ENCODE measurements at places on chromosomes 1 and 21.

DNA sequence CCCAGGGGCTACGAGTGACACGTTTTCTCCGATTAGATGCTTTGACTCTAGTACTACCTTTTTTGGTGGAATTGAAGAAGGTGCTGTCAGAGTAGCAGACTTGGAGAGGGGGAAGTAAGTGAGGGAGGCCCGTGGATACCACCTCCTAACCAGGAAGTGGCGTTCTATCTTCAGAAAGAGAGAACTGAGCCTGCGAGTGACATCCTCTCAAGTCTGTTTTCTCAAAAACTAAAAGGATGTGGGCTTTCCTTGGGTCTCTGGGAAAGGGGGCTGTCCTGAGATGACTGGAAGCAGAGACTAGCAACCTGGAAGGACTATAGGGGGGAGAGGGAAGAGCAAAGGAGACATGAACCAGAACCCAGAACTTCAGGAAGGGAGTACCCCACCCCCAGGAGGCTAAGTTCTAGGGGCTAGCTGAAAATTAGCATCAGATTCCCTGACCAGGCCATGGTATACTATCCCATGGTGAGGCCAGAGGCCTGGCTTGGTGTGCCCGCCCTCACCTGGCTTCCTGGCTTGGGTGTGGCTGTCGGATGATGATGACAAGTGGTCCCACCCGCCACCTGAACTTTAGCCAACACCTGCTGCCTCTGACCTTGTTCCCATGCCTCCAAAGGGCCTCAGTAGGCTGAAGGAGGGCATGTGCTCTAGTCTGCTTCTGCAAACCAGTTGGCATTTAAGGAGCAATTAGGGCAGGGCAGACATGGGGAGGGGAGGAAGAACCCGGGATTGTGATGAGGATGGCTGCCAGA, 49.1 kb downstream of the ATP2B4 start:
- no peak for DNase-seq

DNA sequence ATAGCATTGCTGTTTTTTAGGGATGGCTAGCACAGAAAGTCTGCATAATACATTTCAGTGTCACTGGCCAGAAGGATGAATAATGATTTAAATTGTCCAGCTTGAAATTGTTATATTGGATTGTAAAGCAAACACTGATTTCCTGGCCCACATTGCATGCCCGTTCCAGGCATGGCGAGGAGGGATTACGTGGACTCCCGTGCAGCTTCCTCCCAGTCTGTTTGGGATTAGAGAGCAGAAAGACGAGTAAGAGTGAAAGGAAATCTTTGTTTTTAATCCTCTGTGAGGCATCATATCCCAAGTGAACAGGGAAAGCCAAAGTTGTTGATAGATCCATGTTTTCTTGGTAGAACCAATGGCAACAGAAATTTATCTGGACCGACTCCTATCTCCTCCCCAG, 8.4 kb downstream of the TRIM58 start:
- no peak for DNase-seq

DNA sequence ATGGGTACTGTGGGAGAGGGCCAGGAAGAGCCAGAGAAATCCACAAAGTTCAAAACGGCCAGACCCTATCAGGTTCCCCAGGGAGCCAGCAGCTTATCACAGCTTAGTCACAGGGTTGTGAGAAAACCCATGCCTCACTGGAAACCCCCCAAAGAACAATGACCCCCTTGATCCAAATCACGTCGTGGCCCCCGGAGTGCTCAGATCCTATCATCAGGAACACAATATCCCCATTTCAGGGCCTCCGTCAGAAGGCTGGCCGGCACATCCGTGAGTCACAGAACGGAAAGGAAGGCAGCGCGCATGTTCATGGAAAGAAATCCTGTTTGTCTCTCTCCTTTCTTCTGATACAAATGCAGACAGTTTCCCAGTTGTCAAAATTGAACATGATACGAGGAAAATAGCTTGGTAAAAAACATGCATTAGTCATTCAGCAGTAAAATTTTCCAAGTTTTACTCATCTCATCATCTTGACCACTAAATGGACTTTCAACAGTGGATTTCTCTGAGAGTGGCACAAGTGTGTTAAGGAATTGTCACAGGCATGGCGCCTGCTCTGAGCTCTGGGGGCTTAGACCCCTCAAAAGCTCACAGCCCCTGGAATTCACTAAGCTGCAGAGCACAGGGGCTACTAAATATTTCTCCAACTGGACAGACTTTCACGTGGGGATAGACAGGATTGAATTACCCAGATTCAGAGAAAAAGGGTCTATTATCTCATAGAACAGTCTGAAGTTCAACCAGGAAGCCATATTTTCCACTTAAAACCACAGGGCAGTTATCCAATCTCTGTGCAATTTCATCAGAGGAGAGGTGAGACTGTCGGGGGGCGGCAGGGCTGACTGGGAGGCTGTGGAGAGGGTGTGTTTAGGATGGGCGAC, 124.8 kb downstream of the RIPK4 start:
- DNase-seq, result no peak

DNA sequence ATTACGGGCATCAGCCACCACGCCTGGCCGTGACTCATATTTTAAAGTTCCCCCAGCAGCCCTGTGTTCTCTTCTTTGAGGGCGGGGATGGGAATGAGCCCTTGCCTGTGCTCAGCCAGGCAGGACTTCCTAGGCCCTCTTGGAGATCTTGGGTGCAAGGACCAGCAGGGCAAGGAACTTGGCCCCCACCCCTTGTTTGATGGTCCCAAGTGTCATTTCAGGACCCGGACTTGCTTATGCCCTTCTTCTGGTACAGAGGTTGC, 9.3 kb downstream of the RASSF5 start:
- DNase-seq, result no peak

- DNase-seq, result no peak
These were observed 446.8 kb downstream of the PLPP3 start for GRCh38 chr1:56132520-56132919.
